ENCODE measurements at places on chromosomes 16 and 17. TPM values are rescaled to one million over a fixed set of nuclear protein-coding genes. Genes with fewer than 3 reads are reported as not detected.

The ITPRIPL2 gene
- 41.1 TPM for total RNA-seq

The TNP2 gene
- not detected for total RNA-seq

The LDHD gene
- total RNA-seq, result 0.18 TPM

The TEX2 gene
- 24.6 TPM for total RNA-seq

The PERCC1 gene
- total RNA-seq, result not detected

The GDPD3 gene
- total RNA-seq, result 1.5 TPM

The ABCA10 gene
- 7.5 TPM for total RNA-seq

The ASPA gene
- total RNA-seq, result 9.7 TPM

- DNase-seq, result peak; percentile 33
These were observed 135.8 kb downstream of the FOXL1 start for GRCh38 chr16:86714166-86714565.

DNA sequence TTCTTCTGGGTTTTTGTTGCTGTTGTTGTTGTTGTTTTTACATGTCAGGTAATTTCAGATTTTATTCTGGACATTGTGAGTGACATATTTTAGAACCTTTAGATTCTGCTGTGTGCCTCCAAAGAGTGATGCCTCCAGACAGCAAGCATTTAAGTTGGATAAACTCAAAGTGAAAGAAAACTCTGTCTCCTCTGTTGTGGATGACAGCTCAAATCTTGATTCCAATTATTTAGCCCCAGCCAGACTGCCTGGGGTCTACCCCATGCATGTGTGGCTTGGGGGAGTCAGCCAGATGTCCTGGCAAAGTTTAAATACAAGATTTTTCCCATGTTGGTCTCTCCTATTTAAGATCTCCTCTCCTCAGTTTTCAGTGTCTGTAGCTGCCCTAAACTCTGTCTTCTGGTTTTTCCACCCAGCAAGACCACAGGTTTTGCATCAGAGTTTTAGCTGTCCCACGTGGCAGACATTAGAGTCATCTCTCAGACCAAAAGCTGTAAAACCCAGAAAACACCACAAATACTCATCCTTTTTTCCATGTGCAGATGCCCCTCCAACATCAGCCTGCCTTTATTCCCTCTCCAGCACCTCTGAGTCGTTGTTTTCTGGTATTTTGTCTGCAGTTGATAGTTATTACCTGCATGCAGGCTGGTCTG lies 19.4 kb upstream of the ZNF469 start:
- DNase-seq, result no peak

DNA sequence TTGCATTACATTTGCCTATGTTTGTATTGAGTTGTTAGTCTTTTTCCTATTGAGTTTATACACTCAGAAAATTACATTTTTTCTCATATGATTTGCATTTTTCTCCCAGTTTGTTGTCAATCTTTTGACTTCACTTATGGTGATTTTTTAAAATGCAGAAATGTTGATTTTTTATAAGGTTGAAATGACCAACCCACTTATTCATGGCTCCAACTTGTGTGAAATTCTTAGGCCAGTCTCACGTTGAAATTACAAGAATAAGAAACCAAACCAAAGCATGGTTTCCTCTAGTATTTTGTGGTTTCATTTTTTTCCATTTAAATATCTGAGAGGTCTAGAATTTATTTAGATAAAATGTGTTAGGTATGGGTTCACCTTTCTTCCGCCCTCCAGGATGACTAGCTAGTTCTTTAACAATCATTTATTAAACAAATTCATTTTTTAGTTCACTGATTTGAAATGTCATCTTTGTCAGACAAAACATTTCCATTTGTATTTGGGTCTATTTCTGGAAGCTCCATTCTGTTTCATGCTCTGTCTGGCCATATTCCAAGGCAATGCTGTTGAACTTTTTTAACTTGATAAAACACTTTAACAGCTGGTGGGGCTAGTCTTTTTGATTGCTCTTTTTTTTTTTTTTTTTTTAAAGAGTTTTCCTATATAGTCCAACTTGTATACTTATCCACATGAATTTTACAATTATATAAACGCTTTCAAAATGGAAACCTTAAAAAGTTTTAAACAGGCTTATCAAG lies 40.0 kb downstream of the FAM20A start:
- peak; percentile 61 for DNase-seq

DNA sequence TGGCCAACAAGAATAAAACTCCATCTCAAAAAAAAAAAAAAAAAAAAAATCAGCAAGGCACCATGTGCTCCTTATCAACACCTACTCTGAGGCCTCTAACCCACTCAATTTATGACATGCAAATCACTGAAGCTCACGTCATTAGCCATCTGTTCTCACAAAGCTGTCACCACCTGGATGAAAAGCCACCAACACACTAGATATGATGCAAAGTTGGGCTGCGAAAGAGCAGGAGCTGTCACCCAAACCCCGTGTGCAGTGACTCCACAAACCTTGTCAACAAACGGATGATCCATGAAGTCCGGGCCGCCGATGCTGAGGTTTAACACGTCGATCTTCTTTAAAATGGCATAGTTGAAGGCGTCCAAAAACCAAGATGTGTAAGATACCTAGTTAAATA lies 25.3 kb downstream of the MBTPS1 start:
- DNase-seq, result no peak

DNA sequence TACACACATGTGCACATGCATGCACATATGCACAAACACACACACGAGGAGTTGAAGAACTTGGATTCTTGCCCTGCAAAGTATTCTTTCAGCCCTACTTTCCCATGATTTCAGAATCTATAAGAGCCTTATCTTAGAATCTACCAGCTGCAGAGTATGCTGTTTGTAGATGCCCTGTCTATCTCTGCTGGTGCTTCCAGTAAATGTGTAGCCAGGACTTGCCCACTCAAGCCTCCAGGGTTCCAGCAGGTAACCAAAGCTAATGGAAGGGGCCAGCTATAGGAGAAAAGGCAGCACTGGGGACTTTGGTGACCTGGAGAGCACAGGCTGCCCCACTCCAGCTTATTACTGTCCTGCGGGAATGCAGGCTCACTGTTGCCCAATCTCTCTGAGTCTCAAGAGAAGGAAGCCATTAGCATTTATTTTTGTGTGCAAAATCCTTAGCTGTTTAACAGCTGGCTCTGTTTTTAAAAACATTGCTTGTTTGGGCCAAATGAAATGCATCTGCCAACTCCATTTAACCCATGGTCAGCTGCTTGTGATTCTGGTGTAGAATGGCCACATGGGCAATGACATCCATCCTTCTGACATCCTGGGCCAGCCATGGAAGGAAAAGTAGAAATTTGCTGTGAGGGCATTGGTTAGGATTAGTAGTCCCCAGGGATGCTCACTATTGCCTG lies 28.6 kb upstream of the XYLT1 start:
- DNase-seq, result no peak

DNA sequence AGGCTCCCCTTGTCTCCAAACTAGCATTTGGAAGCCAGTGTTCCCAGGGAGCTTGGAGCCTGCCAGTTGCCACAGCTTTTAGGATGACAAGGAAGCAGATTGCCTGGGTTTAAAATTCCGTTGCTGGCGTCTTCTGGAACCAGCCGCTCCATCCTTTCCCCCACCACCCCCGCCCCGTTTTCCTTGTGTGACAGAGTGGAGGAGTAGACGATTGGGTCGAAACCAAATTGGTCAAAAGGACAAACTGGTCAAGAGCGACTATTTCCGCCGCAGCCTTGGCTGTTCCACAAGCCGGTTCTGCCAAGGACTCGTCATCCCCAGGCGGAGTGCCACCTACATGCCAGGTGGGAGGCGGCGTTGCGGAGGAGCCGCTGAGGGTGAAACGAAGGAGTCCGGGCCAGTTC lies 91.1 kb downstream of the RPA1 start:
- DNase-seq, result no peak

DNA sequence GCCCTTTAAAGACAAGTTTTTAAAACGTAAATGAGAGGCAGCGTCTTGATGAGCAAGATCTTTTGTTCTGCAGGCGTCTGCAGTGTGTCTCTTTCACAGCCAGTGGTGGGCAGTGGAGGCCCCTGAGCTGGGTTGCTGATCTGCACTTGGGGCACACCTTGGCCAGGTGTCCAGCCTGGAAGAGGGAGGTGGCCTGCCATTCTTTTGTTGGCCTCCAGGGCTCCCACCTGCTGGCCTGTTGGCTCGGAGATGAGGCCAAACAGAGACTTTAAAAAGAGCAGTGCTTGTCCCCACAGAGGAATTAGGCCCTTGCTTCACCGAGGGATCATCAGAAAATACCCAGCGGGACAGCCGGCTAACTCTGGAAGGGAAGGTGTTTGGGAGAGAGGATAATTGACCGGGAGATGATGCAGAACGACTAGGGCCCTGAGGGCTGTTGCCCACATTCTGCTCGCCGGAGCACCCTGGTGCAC lies 145.9 kb upstream of the PLCG2 start:
- no peak for DNase-seq

- no peak for DNase-seq
These were observed 41.4 kb upstream of the PIRT start for GRCh38 chr17:10879190-10879836.

GRCh38 chr16:66065925-66066324 lies 300.6 kb upstream of the CDH5 start:
- DNase-seq, result no peak

GRCh38 chr16:12150600-12150999 lies 174.1 kb downstream of the SNX29 start:
- no peak for DNase-seq

- no peak for DNase-seq
These were observed 237.2 kb downstream of the TOX3 start for GRCh38 chr16:52309446-52310416.

- peak; percentile 80 for DNase-seq
These were observed 30.0 kb downstream of the TBCD start for GRCh38 chr17:82781894-82782274.

GRCh38 chr16:57284209-57284951 lies at the start of gene PLLP:
PLLP (minus strand) TSS chr16:57284672; CDS start chr16:57284540, 132 bp downstream.
- no peak for DNase-seq

DNA sequence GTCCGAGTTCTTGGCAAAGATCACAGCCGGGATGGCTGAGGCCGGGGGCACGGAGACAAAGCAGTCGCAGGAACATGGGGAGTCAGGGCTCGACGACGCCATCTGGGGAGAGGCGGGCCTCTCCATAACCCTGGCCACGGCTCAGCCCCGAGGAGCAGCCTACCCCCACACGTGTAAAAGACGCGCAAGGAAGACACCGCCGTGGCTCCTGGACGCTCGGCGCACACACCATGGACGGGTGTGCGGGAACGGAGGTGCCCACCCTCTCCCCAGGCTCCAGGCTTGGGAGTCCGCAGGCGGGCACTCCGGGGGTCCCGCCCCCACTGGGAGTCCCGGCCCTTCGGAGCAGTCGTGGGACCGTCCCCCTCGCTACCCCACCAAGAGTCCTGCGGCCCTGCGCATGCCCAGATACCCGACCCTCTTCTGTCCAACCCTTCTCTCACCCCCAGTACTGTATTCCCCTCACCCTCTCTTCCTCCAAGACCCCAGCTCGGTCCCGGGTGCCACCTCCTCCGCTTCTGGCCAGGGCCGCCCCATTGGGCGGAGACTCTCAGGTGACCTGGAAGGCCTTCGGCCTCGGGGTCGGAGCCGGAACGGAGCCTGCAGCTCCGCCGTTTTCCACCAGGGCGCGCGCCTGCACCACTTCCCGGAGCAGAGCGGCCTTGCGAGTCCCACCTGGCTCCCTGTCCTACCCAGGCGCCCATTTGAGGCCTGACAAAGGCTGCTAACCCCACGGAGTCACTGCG lies at the start of gene SCRN2:
Gene SCRN2 (minus strand): TSS at position 532 of the 746 bp plus-strand sequence. CDS start 430 bp downstream, at position 102.
- DNase-seq, result peak; percentile 79

- no peak for DNase-seq
These were observed 109.9 kb downstream of the AIPL1 start for GRCh38 chr17:6325051-6325450.

DNA sequence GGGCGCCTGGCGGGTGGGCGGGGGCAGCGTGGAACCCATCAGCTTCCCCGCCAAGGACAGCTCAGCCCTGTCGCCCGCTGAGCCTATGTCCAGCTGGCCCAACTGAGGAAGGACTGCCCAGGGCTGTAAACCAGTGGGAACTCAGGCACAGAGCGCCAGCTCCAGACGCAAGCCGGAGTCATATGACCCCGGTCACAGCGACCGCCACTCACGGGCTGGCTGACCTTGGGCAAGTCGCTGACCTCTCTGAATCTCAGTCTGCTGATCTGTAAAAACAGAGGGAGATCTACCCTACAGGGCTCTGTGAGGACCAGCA lies 170.0 kb downstream of the C16orf78 start:
- no peak for DNase-seq

DNA sequence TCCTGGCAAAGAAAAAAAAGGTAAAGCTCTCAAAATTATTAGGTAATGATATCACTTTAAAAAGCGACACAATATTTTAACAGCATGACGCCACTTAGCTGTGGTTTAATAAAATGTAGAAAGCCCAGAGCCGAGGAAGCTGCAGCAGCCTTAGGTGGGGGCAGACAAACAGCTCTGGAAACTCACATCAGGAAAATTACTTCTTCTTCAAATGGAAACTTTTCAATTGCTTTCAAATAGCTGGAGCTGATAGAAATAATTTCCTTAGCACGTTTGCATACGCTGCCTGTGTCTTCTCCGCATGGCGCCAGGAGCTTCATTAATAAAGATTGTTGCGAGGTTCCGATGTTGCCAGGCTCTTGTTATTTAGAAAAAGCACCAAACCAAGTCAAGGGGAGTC lies 835.3 kb upstream of the EEF2KMT start:
- no peak for DNase-seq

GRCh38 chr16:86547286-86547685 lies 7.7 kb downstream of the MTHFSD start:
- DNase-seq, result no peak

DNA sequence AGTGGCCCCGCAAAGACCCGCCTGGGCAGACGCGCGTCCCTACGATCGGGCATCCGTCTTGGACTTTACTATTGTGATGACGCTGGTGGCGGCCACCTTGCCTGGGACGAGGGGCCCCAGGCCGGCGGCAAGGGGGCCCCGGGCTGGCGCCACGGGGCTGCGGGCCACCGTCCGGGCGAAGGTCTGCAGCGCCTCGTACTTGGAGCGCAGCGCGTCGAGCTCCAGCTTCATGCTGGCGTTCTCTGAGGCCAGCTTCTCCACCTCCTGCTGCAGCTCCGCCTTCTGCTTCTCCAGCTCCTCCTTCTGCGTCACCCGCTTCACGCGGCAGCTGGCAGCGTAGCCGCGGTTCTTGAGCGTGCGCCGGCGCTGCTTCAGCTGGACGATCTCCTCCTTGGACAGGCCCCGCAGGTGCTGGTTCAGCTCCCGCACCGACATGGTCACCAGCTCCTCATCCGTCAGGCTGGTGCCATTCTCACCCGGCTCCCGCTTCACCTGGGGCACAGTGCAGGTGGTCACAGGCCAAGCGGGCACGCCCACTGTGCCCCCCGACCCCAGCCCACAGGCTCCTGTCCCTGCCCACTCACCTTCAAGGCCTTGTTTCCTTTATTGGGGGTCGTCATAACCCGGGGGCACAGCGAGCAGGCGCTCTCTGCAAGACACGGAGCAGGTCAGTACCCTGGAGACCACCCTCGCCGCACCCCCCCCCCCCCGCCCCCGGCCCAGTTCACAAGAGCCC lies 4.8 kb upstream of the SIRT7 start:
- DNase-seq, result no peak

DNA sequence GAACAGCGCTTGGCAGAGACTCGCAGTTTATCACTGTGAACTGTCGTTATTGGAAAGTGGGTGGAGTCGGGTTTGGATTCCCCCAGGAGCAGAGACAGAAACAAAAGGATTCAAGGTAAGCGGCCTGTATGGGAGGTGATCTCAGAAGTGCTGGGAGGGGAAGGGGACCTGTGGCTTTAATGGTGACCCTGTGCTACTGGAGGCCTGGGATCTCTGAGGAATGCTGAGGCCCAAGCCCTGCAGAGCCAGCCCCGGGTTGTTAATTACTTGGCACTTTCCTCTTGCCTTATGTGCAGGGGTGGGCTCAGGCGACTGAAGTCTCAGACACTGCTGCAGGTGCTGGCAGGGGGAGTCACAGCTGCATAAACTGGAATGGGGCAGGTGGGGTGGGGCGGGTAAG lies 27.4 kb downstream of the IRF8 start:
- no peak for DNase-seq

Measured in fibroblast of the aortic adventitia (primary cell).